ENCODE measurements at places on chromosomes 3 and 15.

DNA sequence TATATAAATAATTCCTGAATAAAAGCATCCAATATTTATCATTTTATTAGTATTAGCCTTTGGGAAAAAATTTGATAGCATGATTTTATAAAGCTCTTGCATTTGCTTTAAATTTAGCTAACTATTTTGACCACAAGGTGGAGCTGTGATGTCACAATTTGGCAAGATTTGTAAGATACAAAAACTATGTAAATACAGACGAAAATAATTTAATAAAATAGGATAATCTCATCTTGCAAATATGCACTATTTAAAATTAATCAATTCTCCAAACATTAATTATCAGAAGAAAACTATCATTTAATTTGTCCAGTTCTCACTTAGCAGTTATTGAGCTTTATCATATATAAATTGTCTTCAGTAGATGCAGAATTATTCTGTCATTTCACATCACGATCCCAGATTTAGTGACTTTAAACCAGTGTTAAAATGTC is 95.4 kb downstream of the PLOD2 start:
- DNase-seq = peak; percentile 20

DNA sequence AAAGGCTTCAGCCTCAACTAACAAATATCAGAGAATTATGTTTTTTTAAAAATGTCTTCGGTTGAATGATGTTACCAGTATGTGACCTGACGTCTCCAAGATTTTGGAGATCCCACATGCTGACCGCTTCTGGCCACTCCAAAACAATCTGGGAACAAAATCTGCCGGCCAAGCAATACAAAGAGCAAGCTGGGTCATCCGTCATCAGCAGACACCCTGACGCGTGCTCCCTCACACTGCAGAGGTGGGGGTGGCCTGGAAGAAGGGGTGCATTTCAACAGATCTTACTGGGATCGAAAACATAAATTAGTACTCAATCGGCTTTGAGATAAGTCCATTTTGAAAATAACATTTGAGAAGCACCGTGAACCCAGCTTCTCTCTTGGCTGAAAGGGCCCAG is 33.6 kb downstream of the HES1 start:
- no peak for DNase-seq

DNA sequence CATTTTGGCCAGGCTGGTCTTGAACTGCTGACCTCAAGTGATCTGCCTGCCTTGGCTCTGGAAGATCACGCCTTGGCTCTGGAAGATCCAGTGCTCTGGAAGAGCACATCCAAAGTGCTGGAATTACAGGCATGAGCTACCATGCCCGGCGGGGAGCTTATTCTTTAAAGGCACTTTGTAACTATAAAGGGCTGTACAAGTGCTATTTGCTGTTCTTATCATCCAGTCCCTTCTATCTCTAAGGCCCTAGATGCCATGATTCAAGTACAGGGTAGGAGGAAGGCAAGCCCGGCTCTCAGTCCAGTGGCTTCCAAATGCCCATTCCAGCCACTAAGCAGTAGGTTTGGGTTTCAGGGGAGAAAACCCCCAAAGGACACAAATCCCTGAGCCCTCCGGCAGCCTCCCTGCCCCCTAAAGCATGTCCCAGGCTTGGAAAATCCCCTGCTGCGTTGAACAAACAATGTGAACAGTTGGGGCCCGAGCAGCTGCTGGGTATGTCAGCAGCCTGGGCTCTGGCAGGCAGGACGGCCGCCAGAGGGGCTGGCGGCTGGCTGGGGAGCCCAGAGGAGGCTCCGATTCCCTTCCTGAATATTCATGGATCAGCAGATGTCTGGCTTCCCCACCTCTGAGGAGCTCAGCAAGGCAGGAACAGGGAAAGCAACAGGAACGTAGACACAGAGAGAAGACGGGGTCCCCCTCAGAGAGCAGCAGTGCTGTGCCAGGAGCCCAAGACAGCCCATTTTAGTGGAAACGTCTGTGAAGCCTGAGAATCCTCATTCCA is 7.7 kb downstream of the IGDCC4 start:
- no peak for DNase-seq

DNA sequence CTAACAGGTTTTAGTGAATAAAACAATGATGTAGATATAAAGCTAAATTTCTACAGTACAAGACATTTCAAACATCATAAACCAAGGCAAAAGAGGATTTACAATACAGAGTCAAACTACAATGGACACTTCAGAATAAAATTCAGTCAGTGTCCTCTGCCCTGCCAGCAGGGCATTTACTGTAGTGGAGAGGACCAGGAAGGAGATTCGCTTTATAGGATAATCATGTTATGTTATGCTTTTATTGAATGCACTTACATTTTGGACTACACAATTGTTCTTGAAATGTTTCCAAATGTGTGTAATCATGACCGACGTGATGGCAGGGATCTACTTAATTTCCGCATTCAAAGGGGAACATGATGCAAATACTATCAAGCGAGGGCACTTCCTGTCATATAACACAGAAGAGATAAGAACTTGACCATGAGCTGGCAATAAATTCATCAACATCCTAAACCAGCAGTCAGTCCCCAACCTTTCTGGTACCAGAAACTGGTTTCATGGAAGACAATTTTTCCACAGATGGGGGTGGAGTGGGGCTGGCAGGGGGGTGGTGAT is 925.6 kb downstream of the FHIT start:
- DNase-seq = no peak

GRCh38 chr3:71659864-71660591 is 65.2 kb downstream of the EIF4E3 start:
- no peak for DNase-seq

DNA sequence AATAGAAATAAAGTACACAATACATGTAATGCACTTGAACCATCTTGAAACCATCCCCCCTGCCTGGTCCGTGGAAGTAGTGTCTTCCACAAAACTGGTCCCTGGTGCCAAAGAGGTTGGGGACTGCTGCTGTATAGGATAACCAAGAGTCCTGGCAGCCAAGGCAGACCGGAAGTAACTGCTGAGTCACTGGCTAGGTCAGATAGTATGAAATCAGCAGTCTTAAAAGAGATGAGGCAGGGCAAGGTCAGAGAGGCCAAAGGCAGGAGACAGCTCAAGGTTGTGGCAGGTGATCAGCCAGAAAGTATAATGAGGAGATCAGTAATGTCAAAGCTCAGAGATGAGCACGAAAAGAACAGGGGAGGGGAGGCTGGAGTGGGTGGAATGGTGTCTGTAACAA is 60.2 kb downstream of the MAP3K13 start:
- DNase-seq = no peak

- no peak for DNase-seq
These were observed 213.6 kb downstream of the FEZF2 start for GRCh38 chr3:62159709-62160092.

DNA sequence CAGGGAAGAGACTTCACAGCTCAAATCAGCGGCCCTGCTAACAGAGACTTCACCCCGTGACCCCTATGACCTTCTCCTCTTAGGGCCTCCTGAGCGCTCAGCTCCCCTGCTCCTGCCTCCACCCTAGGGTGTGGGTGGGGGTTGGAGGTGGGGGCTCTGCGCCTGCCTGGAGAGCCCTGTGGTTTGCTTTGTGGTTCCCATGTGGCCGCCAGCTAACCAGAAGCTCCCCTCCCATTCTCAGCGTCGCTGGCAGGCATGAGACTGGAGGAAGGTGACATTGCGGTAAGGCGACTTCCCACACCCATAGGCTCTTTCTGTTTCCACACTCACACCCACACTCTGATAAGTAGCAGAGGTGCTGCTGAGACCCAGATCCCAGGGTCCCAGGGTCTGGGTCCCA is 27.6 kb downstream of the XYLB start:
- no peak for DNase-seq

DNA sequence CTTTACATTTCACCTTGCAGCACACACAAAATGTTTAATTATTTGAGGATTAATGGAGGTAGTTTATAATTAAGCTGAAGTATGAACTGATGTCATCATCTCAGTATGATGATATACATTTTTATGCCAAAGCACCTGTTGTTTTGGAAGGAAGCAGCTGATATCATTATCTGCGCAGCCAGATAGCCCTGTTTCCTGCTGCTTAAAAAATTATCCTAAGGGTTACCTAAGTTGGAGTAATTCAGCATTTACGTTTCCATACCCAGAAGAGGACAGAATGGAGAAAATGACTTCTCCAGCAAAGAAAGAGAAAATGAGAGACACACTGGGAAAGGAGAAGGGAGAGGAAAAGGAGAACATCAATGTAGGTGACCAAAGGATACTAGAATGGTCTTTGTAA is 370.3 kb upstream of the PLSCR5 start:
- DNase-seq = no peak

- DNase-seq = no peak
These were observed 94.6 kb upstream of the HERC1 start for GRCh38 chr15:63928185-63928842.

GRCh38 chr3:111947231-111947630 is 31.6 kb upstream of the ABHD10 start:
- no peak for DNase-seq

GRCh38 chr3:181872887-181873286 is 161.2 kb downstream of the SOX2 start:
- no peak for DNase-seq

DNA sequence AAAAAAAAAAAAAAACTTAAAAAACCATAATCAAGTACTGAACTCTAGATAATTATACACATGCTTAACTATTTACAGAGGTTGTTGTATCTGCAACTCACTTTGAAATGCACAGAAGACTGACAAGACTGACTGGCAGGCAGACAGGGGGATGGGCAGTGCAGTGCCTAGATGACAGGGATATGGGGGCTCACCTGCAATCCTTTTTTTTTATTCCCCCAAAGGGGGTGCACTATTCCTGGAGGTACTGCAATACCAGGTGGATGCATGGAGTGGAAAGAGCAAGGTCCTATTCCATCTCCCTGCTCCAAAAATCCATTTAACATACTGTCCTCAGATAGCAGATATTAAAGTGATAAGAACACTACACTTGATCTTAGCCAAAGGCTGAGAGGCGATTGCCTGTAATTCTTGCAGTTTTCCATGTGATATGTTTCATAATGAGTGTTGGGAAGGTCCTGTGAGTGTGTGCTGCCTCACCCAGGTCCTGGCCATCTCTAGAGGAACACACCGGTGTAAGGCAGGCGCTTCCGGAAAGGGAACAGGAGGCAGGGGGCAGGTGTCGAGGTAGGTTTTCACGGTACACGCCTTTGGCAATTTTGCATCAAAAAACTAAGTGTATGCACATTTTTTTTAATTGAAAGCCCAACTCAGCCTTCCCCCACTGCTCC is 22.7 kb downstream of the SEC61A1 start:
- DNase-seq = no peak
